Cerebellar nuclear complex (tissue), 1 donor: ENCODE measurements at places on chromosomes 6 and 20.

- DNase-seq = no peak
Measured at GRCh38 chr6:24933868-24934401, 1.8 kb downstream of the RIPOR2 start.

- DNase-seq = no peak
Measured at GRCh38 chr6:30490026-30490876, 942 bp downstream of the HLA-E start.

GRCh38 chr6:123509112-123509511 is 127.6 kb downstream of the TRDN start:
- no peak for DNase-seq

DNA sequence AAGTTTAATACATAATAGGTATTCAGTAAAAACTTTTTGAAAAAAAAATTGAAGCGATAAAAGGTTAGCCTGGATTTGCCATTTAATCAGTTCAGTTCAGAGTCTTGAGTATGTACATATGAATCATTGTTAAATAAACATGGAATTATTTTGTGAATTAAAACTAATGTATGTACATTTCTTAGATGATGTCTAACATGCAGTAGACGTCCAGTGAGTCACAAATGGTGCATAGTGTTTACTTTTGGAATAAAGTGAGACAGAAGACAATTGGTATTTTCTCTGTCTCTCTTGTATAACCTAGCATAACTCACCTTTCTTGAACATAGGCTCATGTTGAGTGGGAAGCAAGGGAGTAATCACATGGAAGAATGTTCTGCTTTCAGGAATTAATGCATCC is 83.5 kb downstream of the EYS start:
- no peak for DNase-seq

- no peak for DNase-seq
Measured at GRCh38 chr6:21241231-21242130, 352.1 kb upstream of the SOX4 start.

DNA sequence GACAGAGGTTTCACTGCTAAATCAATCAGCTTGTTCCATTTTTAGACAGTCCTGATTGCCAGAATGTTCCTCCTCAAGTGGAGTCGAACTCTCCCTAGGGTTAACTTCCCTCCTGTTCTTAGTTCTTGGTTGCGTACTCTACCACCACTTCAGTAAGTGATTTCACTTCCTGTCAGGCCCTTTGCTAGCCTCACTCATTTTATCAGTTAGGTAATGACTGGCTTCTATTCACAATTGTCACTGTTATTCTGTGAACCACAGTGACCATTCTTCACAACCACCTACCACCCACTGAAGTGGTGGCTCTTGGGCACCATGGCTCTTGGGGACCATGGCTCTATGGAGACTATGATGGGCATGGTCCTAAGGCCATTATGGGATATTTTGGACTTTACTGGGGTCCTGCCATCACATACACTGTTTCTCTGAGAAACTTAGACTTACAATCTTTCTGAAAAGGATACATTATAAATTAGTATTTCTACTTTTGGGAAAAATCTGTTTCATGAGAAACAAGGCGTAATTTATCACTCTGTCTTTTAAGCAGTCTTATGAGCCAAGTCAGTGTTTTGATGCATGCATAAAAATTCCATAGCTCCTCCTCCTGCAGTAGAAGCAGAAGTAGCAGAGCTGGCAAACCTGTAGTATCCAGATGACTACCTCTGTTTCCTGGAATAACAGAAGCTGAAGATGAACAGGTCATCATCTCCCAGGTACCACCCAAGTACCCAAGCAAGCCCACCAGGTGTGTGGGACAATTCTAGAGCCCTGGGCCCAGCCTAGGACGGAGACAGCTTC is 66.3 kb downstream of the ATXN1 start:
- DNase-seq = no peak
